ENCODE measurements at places on chromosomes 12 and 14.

- no peak for DNase-seq
Observed at GRCh38 chr12:113291586-113291985, 43.3 kb downstream of the SLC8B1 start.

- no peak for DNase-seq
Observed at GRCh38 chr12:102343361-102344121, 136.8 kb downstream of the IGF1 start.

- peak; percentile 61 for DNase-seq
Observed at GRCh38 chr14:71138448-71139293, 231.4 kb downstream of the PCNX1 start.

GRCh38 chr12:116346741-116347140 lies 69.2 kb upstream of the MED13L start:
- no peak for DNase-seq

DNA sequence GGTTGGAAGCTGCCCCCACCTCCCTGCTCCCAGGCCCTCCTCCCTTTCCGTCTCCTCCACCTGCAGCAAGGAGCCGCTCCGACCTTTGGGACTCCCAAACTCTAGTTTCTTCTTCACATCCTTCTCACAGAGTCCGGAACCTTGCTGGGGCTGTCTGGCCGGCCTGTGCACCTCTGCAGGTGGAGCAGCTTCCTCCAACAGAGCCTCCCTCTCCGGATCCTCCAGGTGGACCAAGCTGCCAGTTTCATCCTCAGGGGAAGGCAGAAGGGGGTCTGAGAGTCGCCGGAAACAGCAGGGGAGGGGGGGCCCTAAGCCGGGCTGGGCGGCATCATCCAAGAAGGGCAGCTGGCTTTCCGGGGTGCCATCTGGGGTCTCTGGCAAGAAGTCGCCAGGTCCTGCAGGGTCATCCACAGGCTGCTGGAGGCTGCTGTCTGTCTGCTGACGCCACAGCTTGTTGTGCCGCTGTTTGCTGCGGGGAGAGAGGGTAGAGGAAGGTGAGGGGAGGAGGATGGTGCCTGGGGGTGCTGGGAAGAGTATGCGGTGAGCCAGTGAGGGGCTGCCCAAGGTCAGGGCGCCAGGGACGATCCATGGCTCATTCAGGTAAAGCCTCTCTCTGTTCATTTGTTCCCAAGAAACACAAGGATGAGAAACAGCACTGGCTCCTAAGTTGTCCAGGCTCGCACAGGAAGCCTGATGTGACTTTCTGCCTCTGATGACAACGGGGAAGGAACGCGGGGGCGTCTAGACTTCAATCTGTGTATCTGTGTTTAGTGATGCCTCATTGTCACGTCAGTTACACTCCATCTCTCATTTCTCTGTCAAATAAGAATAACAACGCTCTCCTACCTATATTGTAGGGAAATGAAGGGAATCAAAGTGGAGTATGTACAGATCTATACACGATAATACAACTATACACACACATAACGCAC lies 61.3 kb upstream of the CORO1C start:
- DNase-seq = no peak

DNA sequence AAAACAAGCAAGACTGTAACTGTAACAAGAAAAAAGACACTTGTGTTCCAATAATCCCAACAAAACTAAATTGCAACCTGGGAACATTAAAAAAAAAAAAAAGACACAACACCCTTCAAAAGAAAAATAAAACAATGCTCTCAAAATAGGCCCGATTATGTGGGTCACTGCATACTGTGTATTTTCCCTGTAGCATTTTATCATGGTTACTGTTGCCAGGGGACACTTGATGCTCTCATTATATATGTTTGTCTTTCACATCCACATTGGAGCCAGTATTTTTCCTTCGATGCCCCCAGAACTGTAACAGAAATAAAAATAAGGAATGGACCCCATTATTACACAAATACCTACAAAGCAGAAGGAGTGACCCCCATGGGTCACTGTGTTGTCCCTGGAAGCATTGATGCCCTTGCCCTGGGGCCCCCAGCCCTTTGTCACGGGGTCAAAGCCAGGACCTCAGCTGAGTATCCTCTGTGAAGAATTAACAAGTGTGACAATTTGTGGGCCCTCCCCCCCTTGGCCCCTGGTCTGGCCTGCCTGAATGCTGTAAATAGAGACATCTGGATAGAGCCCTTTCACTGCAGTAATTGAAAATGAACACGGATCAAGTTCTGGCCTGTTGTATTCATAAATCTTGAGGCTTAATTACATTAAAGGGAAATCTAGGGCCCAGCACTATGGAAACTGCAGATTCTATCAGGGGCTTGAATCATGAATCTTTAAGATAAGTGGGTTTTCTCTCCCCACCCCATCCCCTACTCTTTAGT lies 72.8 kb downstream of the C12orf42 start:
- DNase-seq = no peak

DNA sequence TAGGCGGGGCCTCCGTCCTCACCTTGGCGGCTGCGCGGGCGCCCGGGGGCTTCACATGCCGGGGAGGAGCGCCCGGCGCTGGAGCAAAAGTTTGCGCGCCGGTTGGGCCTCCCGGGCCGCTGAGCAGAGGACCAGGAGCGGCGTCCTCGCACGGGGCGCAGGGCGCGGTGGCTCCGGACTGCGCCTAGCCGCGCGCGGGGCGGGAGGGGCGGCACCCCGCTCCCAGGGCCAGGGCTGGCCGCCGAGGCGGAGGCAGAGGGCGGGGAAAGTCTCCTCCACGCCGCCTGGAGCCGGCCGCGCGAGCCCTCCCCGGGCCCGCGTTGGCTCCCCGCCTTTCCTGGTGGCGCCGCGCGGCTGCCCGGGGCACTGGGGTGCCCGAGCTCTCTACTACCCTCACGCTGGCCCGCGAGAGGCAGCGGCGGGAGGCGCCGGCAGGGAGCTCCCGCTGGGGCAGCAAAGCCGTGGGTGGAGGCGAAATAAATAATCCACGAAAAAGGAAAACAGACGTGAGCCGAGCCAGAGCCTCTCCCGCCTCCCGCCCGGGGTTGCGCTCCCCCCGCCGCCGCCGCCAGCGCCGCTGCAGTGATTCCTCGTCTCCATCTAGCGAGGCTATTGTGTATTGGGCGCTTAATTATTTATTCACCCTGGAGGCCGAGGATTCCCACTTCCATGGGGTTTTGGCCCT lies 400 bp upstream of the PRIMA1 start:
- no peak for DNase-seq

DNA sequence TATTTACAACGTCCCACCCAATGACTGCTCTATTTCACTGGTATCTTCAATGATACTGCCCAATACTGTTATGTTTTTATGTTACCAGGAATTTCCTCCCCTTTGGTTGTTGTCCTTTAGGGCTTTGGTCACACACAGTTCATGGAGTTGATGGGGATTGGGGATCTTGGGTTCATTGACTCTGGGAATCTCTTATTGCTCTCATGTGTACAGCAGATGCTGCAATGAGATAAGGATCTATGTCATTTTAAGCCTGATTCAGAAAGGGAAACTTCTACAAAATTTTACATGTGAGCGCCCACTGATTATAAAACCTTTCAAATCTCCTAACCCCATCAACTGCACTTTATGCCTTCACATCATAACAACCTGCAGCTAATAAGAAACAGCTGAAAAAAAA lies 67.2 kb downstream of the FAR2 start:
- no peak for DNase-seq
